ENCODE measurements at places on chromosomes 16 and 17.
A peak's percentile ranks its signal among the peaks of the same experiment; 100 is the strongest.

DNA sequence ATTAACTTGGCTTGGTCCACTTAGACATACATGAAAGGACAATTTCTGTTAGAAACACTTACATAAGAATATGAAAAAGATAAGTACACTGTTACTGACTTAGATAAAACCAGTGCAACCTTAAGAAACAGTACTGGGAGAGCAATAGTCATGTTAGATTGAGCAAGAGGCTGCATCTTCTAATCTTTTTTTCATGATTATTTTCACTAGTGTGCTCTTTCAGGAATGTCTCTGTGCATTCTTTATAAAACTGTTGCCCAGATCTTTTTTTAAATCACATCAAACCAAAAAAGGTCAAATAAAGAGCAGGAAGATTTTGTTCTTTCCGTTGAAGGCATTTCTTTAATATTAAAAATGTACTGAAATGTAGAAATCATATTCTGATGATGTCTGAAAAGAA lies 100.7 kb upstream of the AXIN2 start:
- DNase-seq = no peak

- no peak for DNase-seq
Observed at GRCh38 chr16:75996491-75996890, 270.2 kb upstream of the CPHXL start.

- DNase-seq = no peak
Observed at GRCh38 chr16:30485818-30486436, 13.4 kb downstream of the ITGAL start.

GRCh38 chr16:53435066-53435688 lies 906 bp downstream of the RBL2 start:
- DNase-seq = peak; percentile 69
